ENCODE measurements at places on chromosomes 5 and 9.

DNA sequence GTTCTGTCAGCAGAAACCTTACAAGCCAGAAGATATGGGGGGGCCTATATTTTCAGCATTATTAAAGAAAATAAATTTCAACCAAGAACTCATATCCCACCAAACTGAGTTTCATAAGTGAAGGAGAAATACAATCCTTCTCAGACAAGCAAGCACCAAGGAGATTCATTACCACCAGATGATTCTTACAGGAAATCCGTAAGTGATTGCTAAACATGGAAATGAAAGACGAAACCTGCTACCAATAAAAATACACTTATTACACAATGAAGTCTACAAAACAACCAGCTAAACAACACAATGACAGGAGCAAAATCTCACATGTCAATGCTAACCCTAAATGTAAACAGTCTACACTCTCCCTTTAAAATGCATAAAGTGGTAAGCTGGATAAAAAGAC, 17.8 kb upstream of the C9orf72 start:
- DNase-seq = no peak

DNA sequence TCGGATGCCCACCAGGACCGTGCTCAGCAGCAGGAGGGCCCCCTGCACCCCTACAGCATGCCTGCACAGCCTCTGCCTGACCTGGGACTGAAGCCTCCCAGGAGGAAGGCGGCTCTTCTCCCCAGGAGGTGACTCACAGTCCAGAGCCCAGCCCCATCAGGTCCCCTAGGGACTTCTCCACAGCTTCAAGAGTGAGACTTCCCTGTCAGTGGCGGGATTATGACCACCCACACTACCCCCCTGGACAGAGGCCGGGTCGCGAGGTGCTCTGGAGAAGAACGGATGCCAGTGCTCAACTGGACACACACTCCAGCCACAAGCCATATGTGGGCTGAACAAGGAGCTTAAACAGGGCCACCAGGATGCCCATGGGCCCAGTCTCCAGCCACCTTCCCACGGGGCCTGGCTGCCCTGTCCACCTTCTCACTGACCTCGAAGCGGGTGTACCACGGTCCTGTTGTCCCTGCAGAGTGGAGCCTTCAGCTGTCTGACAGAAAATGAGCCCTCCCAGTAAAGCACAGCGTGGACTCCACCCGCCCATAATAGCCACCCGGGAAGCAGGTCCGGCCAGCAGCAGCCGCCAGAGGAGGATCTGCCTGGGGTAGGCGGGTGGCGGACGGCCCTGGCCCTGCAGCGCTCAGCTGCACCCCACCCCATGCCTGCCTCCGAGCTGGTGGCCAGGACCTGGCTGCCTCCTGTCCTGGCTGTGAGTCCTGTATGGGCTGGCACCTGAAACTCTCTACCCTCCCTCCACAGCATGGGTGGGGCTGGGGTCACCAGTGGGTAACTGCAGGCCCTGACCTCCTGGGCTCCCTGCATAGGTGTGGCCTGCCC, 54.7 kb downstream of the SEMA4D start:
- no peak for DNase-seq

- DNase-seq = no peak
Measured at GRCh38 chr9:126208216-126208758, 118.3 kb upstream of the MVB12B start.

DNA sequence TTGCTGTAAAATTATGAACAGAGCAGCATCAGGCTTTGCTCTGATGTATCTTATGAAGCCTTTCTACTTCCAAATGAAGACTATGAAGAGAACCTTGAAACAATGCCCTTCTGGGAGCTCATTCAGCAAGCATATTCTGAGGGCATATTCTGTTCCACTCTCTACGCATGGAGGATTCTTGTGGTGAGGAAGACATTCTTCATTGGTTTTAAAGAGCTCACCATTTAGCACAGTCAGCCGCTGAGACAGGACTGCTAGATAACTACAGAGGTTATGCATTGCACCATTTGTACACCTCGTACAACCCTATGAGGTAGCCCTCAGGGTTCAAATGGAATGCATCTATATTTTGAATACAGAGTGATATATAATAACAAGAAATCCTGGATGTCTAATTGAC, 61.0 kb downstream of the INVS start:
- DNase-seq = no peak

DNA sequence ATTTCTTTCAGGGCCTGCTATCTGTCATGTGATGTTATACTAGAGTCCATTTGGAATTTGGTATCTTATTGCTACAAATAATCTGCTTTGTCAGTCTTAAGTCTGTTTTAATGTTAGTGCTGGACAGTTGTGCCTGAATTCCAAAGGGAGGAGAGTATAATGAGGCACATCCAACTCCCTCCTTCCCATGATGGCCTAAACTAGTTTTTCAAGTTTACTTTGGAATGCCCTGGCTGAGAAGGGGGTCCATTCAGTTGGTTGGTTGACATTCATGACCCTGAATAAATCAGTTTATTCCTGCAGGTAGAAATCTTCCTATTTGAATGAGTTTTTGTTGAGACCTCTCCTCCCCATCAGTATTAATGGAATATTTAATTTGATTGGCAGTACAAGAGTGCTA, 9.4 kb upstream of the LRRTM2 start:
- DNase-seq = no peak

DNA sequence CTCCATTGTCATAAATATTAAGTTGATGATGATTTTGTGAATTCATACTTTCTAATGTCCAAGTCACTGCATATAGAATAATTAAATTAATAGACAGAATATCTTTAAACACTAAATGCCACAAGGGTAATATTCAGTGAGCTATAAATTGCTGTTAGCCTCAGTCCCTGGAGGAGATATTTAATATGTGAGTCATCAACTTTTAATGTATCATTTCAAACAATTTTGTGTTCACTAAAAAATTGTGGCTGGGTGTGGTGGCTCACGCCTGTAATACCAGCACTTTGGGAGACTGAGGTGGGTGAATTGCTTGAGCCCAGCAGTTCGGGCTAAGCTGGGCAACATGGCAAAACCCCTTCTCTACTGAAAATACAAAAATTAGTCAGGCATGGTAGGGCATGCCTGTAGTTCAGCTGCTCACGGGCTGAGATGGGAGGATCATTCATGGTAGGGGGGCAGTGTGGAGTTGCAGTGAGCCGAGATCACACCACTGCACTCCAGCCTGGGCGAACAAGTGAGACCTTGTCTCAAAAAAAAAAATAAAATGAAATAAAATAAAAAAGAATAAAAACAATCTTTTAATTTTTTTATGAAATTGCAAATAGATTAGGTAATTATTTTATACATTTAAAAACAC, 717.3 kb upstream of the CHD1 start:
- no peak for DNase-seq

GRCh38 chr9:32502464-32502863, 23.5 kb downstream of the RIGI start:
- DNase-seq = no peak

- no peak for DNase-seq
Measured at GRCh38 chr5:59132131-59132530, 549.3 kb downstream of the RAB3C start.

- peak; percentile 36 for DNase-seq
Measured at GRCh38 chr5:2038321-2039179, 155.8 kb upstream of the IRX4 start.

DNA sequence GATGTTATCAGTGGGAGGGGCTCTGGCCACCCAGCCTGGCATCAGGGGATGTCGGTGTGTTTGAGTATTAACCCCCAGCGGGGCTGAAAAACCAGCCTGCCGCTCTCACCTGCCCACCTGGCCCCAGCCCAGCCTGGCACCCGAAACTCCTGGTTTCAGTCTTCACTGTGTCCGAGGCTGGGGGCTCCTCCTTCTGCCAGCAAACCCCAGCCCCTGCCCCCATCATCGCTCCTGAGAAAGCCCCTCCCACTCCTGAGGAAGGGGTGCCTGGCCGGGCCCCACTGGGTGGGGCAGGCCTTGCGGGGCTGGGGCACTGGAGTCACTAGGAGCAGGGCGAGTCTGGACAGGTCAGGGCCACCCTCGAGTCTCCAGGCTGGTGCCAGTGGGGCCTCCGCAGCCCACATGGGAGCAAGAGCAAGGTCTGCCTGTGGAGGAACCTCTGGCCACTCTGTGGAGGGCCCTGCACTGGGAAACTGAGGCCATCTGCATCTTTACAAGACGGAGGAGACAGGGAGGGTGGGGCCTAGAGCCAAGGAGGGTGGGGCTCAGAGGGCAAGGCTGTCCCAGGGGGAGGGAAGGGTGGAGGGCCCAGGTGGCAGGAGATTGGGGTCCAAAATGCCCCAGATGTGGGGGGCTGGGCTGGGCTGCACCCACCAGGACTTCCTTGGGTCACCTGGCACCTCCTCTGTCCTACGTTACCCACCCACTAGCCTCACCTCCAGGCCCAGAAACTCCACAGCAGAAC, 51.5 kb upstream of the NOTCH1 start:
- DNase-seq = no peak

DNA sequence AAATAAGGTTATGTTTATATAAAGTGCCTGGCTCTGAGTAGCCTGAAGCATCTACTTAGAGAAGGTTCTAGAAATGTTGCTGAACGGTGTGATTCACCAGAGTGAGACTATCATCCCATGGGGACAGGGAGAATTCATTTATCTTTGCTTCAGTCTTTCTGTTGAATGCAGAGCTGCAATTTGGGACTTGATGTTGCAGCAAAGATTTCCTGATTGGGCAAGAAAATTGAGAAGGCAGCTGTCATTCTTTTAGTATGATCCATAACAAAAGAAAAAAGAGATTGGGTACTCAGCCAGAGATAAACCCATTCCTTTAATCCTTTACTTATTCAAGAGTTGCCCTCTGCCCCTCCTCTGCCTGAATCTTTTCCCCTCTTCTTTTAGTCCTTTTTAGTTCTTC, 456.3 kb upstream of the WWC1 start:
- no peak for DNase-seq

DNA sequence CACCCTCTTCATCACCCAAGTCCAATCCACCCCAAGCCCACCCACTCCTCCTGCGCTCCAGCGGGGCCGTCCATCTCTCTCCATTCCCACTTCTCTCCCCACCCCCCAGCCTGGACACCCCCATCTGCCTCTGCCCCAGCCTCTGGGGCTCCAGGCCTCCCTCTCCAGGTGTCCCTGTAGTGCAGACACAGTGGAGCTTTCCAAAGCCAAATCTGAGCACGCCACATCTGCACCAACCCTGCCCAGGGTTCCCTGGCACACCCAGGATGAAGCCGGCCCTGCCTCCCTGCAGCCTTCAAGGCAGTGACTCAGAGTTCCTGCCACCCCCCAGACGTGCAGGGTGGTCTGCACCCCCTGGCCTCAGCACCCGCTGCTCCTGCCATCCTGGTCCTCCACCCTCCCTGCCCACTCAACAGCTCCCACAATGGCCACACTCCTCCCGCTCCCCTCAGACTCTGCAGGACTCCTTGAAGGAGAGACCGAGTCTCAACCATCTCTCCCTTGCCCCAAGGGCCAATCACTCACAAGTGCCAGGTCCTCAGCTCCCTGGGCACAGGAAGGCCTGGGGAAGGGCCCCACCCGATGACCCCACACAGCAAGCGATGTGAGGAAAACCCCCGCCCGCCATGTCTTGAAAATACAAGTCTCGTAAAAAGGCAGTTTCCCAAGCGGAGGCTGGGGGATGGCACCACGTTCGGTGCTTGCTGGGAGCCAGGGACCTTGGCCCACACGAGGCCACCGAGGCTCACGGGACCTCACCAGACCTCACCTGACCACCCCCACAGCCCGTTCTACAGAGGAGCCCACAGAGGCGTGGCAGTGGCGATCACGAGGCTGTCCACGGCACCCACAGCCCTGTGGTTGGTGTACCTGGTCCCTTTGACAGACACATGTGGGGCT, 22.2 kb downstream of the VAV2 start:
- DNase-seq = no peak

GRCh38 chr9:74570879-74571512, 73.9 kb downstream of the RORB start:
- DNase-seq = no peak

All from stimulated activated CD8-positive, alpha-beta memory T cell treated with anti-CD3 and anti-CD28 coated beads, Interleukin-2, amount 100 ng/mL, for 1 hour (primary cell).